Central memory CD4-positive, alpha-beta T cell (primary cell): ENCODE measurements at places on chromosomes 2 and 18.

- DNase-seq: no peak
Observed at GRCh38 chr2:27086724-27087593, at the start of gene KHK. KHK (plus strand) TSS chr2:27086772; CDS start chr2:27087260, 488 bp downstream.

GRCh38 chr2:70084973-70085710 lies 2.1 kb upstream of the PCBP1 start:
- DNase-seq: peak; percentile 72

DNA sequence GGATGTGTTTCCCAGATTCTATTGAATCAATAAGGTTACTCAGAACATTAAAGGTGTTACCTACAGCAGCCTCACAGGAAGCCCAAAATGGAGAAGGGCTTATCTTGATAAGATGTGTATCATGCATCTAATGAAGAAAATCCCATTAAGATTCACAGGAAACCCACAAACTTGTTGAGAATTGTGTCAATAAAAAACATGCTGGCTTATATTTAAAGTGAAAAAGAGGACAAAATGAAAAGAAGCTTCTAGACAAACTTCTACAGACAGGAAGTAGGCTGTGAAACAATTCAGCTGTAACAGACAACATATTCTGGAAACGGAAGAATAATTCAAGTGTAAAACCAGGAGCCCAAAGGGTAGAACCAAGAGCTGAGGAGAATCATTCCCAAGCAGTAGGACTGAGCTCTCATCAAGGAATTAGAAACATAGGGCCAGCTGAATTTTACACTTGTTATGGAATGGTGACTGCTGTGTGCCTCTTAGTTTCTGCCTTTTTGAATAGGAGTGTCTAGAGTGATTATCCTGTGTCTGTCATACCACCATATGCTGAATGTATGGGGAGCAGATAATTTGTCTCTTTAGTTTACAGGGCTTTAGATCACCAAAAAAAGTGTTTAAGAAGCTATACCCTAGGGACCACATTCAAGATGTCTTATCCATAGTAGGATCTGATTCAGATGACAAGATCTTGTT lies 9.6 kb downstream of the IMMT start:
- DNase-seq: peak; percentile 61

DNA sequence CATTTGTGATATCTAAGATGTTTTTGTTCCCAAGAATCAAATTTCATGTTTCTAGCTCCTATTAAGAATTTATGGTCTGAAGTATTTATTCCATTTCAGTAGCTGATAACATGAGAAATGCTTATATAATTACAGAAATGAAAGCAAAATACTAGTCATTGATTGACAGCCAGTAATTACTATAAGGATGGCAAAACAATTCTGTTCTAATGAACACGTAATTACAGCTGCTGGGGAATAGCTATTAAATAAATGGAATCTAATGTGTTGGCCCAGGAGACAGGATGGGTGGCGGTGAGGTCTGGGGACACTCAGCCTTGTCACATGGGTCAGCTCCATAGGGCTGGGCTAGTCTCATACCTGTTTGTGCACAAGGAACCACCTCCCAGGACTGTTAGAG lies 263.5 kb downstream of the FHOD3 start:
- DNase-seq: no peak

DNA sequence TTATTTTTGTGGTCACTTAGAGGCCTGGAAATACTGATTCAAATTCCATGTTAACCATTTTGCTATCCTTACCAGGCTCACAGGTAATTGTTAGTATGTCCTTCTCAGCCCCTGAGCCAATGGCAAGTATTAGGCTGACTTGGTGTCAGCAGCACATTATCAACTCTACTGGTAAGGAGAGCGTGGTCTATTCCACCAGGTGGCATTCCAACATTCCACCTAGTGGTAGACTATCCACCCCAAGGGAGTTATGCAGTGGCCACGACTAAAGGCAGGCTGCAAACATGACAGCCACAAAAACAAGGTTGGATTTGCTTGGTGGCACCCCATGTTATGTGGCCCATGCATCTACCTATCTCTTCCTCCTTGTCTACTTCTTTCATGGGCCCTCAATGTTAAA lies 31.8 kb upstream of the GCC2 start:
- no peak for DNase-seq

- DNase-seq: no peak
Observed at GRCh38 chr2:96549967-96550786, 13.6 kb downstream of the ARID5A start.

- DNase-seq: no peak
Observed at GRCh38 chr2:35462226-35462998, 893.2 kb upstream of the CRIM1 start.

- no peak for DNase-seq
Observed at GRCh38 chr2:42010743-42011298, 37.0 kb upstream of the PKDCC start.

DNA sequence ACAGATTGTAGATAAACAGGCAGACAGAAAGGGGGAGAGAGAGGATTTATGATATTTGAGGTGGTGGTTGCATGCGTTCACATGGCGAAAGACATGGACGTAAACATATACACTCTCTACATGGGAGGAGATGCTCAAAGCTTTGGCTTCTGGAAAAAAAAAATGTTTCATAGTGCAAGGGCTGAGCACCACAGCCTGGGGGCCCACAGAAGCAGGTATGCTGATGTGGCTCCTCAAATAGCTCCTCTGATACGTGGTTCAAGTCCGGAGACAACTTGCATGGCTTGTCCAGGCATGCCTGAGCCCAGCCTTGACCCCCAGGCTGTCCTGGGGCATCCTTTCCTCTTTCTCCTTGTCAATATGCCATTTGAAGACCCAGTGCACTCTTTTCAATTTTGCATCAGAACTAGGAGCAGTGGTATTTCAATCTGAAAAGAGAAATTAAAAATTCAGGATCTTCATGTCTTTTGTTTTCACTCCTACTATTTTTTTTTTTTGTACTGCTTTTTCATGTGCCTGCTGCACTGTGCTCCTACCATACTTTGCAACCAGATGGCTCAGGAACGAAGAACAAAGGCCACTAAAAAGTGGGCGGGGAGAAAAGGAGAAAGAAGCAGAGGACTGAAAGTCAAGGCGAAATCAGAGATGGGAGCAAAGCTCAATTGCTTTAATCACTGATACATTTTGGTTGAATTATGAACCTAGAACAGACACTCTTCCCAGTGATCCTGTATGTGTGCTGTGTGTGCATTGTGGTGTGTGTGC lies 495.7 kb upstream of the TCF4 start:
- no peak for DNase-seq

GRCh38 chr2:183666031-183666430 lies 541.8 kb downstream of the NUP35 start:
- DNase-seq: no peak

GRCh38 chr2:199743415-199744120 lies 107.4 kb downstream of the FTCDNL1 start:
- no peak for DNase-seq

DNA sequence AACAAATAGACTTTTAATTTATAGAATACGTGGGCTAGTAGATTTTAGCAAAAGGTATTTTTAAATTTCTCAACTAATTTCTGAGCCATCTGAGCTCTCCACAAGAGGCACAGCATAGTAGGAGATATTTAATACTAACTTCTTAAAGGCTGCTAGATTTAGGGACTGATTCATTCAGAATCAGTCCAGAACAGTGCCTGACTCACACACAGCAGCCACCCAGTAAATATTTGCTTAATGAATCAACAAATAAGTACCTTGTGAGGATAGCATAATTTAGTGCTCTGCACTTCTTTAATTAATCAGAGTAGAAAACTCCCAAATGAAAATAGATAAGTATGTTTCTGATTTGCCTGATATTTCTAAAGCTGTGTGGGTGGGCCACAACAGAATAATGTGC lies 35.6 kb upstream of the SYT4 start:
- no peak for DNase-seq

- no peak for DNase-seq
Observed at GRCh38 chr2:48397846-48398245, 132.1 kb upstream of the STON1 start.

GRCh38 chr2:197171582-197171981 lies 139.0 kb downstream of the ANKRD44 start:
- DNase-seq: no peak

- no peak for DNase-seq
Observed at GRCh38 chr2:124646166-124646815, 621.2 kb downstream of the CNTNAP5 start.

- DNase-seq: no peak
Observed at GRCh38 chr2:11094021-11094810, 61.1 kb upstream of the SLC66A3 start.

- no peak for DNase-seq
Observed at GRCh38 chr2:161426922-161427663, 11.0 kb downstream of the TBR1 start.

- DNase-seq: no peak
Observed at GRCh38 chr2:127398239-127398590, 10.4 kb upstream of the MAP3K2 start.

GRCh38 chr2:205133544-205133943 lies 548.8 kb upstream of the NRP2 start:
- no peak for DNase-seq

DNA sequence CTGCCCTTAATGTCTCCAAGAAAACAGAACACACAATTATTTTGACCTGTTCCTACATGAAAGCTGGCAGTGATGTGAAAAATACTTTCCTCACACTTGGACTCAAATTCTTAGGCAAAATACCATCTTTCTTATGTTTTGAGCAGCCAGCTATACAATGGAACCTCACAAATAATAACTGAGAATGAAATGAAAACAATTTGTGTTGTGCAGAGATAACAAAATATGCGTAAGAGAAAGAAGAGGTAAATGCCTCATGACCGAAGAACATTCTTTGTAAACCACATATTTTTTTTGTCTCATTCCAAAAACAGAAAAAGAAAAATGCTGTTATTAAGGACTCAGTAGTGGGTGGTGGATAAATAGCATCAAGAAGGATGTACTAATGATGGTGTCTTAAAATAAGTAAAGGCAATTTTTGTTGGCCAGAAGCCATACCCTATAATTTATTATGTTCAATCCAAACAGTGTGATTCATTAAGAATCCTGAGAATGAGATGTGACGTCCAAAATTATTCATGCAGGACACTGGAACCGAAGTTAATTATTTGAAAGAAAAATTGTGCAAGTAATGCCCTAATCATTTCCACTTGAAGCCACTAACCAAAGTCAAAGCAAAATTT lies 193.0 kb upstream of the NETO1 start:
- no peak for DNase-seq

- DNase-seq: no peak
Observed at GRCh38 chr2:240325016-240326007, 110.2 kb upstream of the GPC1 start.

GRCh38 chr2:29786361-29786760 lies 135.0 kb downstream of the ALK start:
- no peak for DNase-seq

DNA sequence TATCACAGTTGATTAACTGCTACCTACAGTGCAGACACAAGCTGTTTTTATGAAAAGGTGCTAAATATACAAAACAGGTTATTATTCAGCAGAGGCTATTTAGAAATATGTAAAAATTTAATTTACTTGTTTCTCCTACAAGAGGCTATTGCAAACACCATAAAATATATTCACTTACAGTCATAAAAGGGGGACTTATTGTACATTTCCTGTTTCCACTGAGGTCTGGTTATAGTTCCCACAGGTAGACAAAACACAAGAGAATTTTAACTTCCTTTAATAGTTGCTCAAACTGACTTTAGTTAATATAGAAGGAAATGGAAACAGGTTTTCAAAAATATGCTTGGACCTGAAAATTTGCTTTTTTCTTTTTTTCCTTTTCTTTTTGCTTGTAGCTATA lies 40.0 kb upstream of the FRZB start:
- no peak for DNase-seq

DNA sequence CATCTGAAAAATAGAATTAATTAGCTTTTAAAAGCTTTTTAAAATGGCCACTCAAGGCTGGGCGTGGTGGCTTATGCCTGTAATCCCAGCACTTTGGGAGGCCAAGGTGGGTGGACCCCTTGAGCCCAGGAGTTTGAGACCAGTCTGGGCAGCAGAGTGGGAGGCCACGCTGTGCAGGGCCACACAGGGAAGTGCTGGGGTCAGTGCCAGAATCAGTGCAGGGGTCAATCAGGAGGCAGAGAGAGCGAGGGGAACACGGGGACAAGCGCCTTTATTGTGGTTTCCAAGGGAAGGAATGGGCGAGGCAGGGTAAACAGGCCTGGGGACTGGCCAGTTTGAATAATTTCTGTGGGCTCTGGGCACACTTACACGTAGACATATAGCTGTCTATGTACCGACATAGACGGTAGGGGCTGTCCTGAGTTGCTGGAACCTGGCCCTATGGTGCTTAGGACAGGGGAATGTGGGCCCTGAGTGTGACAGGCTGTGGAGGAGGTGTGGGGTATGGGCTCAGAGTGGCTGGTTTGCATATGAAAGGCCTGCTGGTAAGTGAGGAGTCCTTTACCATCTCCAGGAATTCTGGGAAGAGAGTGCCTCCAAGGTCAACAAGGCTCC lies 42.9 kb downstream of the DYSF start:
- DNase-seq: no peak

DNA sequence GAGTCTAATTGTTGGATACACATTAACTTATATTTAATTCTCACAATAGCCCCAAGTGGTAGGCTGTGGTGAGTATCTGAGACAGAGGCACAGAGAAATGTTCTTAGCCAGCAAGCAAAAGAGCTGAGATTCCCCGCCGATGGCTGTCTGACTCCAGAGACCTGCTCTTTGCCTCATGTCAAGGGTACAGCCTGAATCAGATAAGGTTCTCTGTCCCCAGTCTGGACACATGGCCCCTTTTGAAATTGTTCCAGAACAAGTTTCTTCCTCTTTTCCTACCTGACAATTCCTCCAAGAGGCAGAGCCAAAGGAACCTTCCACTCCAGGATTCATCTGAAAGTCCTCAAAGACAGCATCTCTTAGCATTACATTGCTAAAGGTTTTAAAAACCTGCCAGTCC lies 512.9 kb upstream of the TNP1 start:
- DNase-seq: no peak

GRCh38 chr2:231985823-231986261 lies 24.3 kb downstream of the DIS3L2 start:
- no peak for DNase-seq

GRCh38 chr2:73997813-73998212 lies 13.1 kb downstream of the TET3 start:
- no peak for DNase-seq

DNA sequence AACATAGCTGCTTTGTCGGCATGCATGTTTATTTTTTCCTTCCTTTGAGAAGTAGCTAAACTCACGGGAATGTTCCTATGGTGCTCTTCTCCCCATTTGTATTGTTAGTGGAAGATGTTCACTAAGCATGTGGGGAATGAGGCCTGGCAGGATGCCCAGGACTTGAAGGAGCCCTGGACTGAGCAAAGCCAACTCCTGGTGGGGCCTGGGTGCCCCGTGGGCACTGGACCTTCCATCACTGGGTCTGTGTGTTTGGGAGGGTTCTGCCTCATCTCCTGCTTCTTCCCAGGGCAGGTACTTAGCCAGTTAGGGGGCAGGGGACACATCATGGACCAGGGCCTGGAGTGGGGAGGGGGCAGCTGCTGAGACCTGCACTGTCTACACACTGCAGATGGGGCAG lies 49.3 kb downstream of the ACAA2 start:
- DNase-seq: no peak
